ENCODE measurements at places on chromosomes 5 and 9. TPM values are rescaled to one million over a fixed set of nuclear protein-coding genes. Genes with fewer than 3 reads are reported as not detected.

TYRP1 gene
- 10.9 TPM for polyA plus RNA-seq

HSPB3 gene
- 0.25 TPM for polyA plus RNA-seq

GFI1B gene
- 1.4 TPM for polyA plus RNA-seq

ENTREP1 gene
- 49.7 TPM for polyA plus RNA-seq

CKS2 gene
- 94.5 TPM for polyA plus RNA-seq

CERT1 gene
- polyA plus RNA-seq: 49.2 TPM

KCNN2 gene
- 2.5 TPM for polyA plus RNA-seq

CBY3 gene
- polyA plus RNA-seq: 0.82 TPM

PSAT1 gene
- polyA plus RNA-seq: 40.4 TPM

- no peak for DNase-seq
Measured at GRCh38 chr9:72352911-72353388, 12.1 kb downstream of the ZFAND5 start.

DNA sequence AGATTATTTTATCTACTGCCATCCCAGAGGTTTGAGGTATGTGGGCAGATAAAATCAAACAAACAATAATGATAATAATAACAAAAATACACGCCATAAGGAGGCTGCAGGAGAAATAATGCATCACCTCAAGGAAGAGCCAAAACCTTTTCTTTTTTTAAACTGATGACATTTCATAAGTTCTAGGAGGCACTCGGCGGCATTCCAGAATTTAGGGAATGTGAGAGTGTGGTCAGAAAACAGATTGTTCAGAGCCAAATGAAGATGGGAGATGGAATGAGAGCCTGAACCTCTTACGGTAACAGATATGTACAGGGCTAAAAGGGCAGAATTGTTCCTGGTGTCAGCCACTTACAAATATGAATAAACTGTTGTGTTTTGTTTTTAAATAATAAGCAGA, 615.0 kb upstream of the CHD1 start:
- DNase-seq: peak; percentile 7

- no peak for DNase-seq
Measured at GRCh38 chr9:22731786-22732185, 285.2 kb downstream of the DMRTA1 start.

DNA sequence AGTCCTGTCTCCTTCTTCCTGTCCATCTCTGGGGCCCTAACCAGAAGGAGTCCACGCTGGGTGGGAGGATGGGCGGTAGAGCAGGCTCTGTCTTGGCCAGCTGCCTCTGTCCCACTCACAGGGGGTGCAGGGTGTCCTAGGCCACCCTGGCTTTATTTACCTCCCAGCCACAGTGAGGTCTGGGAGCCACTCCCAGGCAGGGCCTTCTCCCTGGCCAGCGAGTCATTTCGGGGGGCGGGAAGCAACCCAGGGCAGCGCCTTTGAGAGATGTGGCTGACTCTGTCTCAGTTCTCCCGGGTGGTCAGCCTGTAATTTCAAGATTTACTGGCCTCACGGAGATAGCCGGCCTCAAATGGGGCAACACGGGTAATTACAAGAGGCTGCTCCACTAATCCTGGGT, 67.4 kb upstream of the PTCH1 start:
- DNase-seq: no peak

DNA sequence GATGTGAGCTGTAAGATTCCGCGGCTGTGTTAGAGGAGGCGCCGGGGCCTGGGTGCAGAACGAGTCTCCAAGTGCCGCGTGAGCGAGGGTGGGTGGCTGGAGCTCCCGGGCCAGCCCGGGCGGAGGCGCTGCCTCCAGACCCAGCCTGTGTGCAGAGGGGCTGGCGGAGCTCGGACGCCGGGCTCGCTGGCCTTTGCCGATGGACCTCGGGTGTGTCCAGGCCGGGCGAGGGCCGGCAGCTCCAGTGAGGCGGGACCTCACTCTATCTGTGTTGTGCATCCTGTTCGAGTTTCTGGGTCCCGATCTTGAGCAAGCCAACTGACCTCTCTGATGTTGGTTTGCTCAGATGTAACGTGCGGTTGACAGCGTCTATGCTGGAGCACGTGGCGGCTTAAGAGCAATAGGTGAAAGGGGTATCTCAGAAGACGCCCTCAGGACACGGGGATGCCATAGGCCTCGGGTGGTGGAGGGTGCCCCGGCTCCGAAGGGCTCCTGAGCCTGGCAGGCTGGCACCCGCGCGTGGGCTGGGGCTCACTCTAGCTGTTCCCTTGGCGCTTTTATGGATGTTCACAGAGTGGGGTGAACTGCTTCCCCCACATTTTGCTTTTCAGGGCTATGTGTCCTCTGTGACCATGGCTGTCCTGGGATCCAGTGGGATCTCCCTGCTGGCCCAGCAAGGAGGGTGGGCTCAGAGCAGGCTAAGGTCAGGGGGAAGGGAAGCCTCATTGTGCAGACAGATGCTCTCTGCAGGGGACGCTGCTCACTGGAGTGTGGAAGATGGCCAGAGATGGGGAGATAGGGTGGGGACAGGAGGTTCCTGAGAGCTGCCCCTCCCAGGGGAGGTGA, 69.8 kb downstream of the MRPL36 start:
- no peak for DNase-seq

- DNase-seq: no peak
Measured at GRCh38 chr5:139133282-139133681, 64.9 kb downstream of the SIL1 start.

DNA sequence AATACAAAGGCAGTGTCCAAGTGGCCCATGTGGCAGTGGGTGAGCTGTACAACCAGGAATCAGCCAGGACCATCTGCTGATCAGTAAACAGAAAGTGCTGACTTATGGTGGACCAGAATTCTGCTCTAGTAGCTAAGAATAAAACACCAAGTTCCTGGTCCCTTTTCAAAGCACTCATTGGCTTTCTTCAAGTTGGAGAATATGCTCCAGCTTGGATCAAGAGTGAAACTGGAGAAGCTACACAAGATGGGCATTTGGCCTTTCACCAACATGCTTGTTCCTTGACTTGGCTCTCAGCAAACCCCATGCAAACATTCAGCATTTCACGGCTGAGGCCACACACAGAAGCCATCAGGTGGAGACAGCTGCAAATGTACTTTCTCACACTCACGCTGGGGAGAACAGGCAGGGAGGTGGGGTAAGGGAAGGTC, 32.1 kb downstream of the MARCHF3 start:
- DNase-seq: no peak

DNA sequence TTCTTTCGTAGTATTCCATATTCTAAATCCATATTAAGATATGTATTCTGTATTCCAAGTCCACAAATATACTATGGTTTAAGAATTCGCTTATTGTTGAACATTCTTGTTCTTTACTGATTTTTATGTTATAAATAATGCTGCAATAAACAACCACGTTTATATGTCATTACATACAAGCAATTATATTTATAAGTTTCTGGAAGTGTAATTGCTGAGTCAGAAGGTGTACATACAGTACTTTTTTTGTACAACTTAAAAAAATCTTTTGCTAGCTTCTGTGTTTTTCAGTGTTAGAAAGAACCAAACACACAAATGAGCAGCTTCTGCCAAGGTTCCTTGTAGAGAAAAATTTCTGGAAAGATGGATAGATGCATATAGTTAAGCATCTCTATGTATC, 48.6 kb upstream of the TNFAIP8 start:
- DNase-seq: no peak

GRCh38 chr9:86909388-86909787, 37.9 kb downstream of the GAS1 start:
- DNase-seq: no peak

DNA sequence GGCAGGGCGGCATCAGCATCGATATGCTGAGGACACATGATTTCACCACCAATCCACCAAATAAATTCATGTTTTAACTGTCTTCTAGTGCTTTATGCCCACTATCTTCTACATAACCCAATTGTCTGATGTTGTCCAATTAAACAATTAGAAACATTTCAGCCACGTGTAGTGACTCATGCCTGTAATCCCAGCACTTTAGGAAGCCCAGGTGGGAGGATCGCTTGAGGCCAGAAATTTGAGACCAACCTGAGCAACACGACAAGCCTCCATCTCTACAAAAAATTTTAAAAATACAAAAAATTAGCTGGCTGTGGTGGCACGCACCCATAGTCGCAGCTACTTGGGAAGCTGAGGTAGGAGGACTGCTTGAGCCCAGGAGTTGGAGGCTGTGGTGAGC, 128.1 kb downstream of the MYO10 start:
- no peak for DNase-seq

GRCh38 chr9:115162946-115163345, 45.0 kb upstream of the TNC start:
- no peak for DNase-seq

- no peak for DNase-seq
Measured at GRCh38 chr5:150227036-150227435, 37.2 kb downstream of the SLC6A7 start.

GRCh38 chr9:91077624-91078368, 276.2 kb downstream of the SYK start:
- peak; percentile 48 for DNase-seq

DNA sequence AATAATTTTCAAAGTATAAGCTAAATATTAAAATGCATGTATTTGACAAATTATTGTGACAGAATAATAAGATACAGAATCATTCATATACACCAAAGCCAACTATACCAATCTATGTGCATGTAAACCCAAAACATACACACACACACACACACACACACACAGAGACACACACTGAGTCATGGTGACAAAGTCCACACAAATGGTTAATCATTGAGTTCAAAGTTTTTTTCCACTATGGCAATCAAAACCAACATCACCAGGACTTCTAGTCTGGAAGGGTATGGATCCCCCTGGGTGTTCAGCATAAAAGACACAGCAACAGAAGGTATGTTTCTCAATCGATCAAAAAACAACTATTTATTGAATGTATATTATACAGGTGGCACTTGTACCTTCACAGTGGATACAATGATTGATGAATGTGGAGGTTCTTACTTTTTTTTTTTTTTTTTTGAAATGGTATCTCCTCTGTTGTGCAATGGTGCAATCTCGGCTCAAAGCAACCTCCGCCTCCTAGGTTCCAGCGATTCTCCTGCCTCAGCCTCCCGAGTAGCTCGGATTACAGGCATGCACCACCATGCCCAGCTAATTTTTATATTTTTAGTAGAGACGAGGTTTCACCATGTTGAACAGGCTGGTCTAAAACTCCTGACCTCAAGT, 137.0 kb downstream of the PDE4D start:
- no peak for DNase-seq

- no peak for DNase-seq
Measured at GRCh38 chr9:2291980-2292704, 277.0 kb downstream of the SMARCA2 start.

DNA sequence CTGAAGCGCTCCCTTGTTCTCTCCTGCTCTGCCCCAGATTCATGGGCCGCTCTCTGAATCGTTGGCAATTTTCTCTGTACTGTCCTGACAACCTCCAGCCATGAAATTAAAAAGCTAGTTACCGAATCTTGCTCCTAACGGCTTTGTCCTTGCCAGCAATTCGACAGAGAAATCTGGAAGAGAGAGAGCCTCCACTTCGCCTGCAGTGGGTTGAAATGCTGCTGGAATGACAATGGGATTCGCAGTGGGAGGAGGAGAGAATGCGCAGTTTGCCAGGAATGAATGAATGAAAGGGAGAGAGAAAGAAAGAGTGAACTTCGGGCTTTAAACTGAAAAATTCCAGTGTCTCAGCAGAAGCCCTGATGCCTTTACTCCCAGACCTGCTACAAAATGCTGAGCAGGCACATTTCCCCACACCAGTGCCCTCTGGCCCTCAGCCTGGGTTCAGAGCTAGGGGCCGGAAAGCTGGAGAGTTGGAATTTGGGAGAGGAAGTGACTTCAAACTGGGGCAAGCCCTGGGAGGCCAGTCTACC, 11.5 kb upstream of the BOD1 start:
- no peak for DNase-seq

- DNase-seq: no peak
Measured at GRCh38 chr9:5354184-5354583, 14.5 kb upstream of the RLN1 start.

DNA sequence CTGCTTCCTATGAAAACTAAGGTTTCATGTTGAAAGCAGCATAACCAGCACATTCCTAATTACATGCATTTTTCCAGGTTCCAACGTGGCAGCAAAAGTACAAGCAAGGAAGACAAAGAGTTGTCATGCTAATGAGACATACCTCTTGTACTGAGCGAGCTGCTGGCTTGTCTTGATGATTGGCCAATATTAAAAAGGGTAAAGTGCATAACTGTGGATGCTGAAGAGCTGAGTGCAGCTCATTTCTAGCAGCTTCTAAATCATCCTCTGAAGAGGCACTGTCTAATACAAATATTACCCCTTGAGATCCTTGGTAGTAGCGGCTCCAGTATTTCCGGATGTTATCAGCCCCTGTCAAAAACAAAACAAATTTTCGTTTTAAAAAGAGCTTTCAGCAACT, 197.3 kb downstream of the ARL15 start:
- DNase-seq: no peak

GRCh38 chr5:100790170-100790665, 112.9 kb downstream of the ST8SIA4 start:
- DNase-seq: no peak

DNA sequence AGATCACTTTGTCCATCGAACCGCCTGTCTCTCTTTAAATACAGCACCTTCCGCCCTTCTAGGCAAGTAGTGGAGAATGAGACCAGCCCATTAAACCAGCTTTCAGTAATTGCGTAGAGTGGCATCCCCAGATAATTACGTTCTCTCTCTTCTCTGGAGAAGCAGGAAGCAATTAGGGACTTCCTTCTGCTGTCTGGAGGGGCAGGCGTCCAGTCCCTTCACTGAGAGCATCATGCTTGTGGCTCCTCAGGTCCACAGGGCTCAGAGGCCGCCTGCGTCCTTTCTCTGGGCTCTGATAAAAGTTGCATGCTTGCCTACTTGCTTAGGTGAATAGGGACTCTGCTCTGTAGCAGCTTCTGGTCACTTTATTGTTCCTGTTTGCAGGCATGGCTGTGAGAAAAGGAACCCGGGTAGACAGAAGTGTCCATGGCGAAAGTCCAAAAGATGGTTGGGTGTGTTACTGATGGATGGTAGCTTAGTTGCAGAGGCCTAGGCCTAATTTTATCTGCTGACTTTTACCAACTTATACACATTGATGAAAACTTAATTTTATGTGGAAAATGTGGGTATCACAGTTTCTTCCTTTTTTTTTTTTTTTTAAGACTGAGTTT, 299.1 kb upstream of the PANK3 start:
- no peak for DNase-seq

- DNase-seq: no peak
Measured at GRCh38 chr9:124257844-124258606, at the start of gene NEK6. NEK6 (plus strand) TSS chr9:124257949; CDS start chr9:124301965, 44,016 bp downstream.
